ENCODE measurements at places on chromosomes 11 and 22.

DNA sequence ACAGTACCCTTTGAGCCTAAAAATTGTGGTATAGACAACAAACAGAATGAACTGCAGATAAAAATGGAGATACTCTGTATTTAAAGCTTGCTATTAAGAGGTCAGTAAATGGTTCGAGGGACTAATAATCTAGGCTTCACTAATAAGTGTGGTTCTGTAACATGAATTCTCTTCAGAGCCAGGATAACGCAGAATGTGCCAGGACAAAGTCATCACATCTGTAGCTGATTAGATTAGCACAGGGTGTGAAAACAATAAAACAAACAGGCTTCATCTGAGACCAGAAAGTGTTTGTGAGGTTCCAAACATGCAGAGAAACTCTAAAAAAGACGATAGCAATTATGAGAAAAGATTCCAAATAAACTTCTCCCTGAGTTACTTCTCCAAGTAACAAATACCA is 89.1 kb upstream of the LUZP2 start:
- no peak for DNase-seq

DNA sequence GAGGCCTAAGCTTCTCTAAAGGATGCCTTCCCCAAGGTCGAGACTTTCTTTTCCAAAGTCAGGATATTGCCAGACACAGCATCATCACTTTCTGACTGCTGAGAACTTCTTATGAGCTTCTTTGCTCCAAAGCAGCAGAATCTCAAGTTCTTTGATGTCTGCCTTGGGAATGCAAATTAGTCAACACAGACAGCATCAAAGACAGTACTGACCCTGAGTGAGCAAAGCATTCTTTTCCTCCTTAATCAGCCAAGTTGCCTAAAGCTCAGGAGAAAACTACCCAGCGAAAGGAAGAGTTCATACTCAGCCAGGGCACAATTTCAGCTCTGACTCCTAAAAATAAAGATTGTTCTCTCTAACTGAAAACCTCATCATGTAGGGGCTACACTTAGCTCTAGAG is 98.0 kb downstream of the SLC36A4 start:
- DNase-seq = no peak

GRCh38 chr11:57056735-57057134 is 68.0 kb downstream of the OR5AK2 start:
- DNase-seq = no peak

- no peak for DNase-seq
Measured at GRCh38 chr11:10318527-10318802, 13.6 kb downstream of the ADM start.

- no peak for DNase-seq
Measured at GRCh38 chr11:100719809-100720221, 32.7 kb downstream of the ARHGAP42 start.

DNA sequence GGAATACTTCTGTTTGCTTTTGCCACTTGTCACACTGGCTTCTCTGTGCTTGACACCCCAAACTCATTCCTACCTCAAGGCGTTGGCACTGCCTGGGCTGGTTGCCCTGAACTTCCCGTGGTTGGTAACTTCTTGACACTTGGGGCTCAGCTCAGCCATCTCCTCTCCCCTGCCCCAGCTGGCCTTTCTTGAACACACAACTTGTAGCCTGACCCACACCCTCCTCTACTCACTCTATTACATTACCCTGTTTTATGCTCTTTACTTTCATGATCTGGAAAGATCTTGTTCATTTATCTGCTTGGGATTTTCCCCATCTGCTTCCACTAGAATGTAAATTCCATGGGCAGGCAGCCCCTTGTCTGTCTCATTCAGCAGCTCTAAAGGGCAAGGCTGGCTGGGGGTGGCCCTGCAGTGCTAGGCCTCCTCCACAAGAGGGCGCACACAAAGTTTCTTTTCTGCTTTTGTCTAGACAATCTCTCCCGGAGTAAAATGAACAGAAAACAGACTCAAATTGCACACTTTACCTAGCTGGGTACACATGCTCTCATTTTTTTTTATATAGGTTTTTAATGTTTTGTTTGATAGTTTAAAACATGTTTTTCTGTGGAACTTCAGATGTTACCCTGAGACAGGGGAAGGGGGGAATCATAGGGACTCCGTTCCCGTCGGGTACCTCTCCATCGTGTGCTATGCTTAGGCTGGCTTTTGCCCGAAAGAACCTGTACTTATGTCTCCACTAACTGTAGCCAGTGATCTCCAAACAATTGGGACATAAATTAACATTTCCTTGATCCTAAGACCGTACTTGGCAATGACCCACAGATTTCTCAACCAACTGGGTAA is 16.4 kb upstream of the MRGPRX2 start:
- peak; percentile 77 for DNase-seq

- no peak for DNase-seq
Measured at GRCh38 chr22:48887394-48888332, 940.0 kb downstream of the BRD1 start.

DNA sequence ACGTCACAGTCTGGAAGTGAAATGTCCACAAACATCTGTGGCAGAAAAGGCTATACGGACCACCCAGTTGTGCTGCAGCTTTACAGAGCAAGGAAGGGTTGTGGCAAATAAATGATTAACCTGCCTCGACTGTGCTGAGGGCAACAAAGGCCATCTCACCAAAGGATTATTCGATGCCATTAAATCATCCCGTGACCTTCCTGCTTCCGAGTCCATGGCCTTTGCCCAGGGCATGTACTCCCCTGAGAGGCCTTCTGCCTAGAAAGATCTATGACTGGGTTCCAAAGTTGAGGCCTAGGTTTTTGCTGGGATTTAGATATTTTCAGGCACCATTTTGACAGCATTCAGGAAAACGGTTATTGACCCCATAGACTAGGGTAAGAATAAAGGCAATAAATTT is 9.2 kb downstream of the CDPF1 start:
- no peak for DNase-seq

GRCh38 chr22:31451709-31452571 is 37.7 kb downstream of the EIF4ENIF1 start:
- DNase-seq = no peak

DNA sequence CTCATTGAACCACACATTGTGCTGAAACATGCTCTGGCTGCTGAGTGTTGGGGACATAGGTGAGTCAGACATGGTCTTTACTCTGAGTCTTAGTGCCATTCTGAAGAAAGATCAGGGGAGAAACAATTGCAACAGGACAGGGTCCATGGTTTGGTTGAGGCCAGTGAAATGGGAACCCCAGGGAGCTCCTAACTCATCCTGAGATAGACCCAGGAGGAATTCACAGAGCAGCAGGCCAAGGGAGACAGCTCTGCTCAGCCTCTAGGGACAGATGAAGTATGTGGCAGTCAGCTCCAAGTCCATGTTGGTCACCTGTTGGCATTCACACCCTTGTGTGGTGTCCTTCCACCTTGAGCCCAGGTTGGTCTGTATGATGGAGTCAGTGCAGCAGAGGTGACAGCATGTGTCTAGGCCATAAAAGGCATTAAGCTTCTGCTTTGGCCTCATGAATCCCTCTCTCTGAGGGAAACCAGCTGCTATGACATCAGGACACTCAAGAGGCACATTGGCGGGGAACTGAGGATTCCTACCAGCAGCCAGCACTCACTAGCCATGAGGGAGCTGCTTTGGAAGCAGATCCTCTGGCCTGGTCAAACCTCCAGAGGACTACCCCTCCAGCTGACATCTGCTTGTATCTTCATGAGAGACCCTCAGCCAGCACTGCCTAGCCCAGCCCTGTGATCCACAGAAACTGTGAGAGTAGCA is 50.3 kb upstream of the MYEOV start:
- no peak for DNase-seq

DNA sequence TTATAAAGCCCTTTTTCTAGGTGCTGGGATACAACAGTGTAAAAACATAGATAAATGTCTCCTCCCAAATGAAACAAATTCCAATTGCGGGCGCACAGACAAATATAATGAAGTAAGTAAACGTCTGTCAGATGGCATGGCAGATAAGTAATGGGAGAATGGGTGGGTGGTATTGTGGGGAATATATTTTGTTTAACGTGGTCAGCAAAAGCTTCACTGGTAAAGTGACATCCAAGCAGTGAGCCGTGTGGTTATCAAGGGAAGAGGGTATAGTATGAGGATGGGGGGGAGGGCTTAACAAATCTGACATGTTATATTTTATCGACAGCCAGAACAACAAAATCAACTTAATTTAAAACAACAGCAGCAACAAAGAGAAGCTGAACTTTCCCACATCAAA is 1.2 kb downstream of the SVIP start:
- no peak for DNase-seq

- DNase-seq = no peak
Measured at GRCh38 chr11:87736928-87737327, 438.3 kb downstream of the RAB38 start.

- no peak for DNase-seq
Measured at GRCh38 chr22:31627223-31627731, 34.7 kb downstream of the PISD start.

- DNase-seq = no peak
Measured at GRCh38 chr11:107857550-107858216, 904 bp downstream of the SLC35F2 start.

- DNase-seq = no peak
Measured at GRCh38 chr11:100823360-100823759, 136.3 kb downstream of the ARHGAP42 start.

DNA sequence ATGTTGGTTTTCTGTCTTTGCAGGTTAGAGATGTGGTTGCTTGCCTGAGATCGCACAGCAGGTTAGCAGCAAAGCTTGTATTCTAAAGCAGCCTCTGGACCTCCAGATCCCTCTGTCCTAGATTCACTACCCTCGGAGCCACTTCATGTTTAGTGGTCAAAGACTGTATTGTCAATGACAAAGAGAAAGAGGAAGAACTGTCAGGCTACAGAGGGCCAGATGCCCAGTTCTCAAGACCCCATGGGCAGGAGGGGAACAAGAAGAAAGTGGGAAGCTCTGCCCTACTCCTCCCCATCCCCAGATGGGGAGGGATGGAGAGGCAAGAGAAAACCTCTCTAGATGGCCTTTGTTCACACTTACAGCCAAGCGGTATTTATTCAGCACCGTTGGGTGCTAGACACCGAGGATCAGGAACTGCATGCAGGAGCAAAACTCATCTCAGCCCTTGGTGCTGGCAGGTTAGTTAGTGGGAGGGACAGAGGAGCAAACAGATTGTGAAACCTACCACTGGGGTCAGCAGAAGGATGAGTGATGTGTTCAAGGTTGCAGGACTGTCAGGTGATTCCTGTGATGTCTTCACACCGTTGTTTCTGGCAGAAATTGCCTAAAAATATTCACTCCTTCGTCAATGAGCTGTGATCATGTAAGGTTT is 38.3 kb upstream of the PTPRJ start:
- no peak for DNase-seq

DNA sequence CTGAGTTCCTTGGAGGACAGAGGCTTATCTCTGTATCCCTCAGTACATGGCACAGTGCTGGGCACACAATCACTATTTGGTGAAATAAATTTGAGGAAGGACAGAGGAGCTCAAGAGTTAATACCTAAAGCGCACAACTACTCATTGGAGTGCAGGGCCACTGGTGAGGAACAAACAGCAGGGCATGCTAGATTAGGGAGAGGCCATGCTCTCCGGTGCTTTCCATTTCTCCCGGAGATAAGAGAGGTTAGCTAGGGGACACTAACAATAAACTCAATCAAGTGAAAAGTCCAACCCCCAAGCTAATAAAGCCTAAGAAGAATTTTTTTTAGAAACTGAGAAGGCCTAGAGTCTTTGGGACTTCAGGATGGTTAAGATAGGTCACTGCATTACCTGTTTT is 29.1 kb downstream of the NFRKB start:
- no peak for DNase-seq

- DNase-seq = no peak
Measured at GRCh38 chr11:37830529-37830928, 1232.5 kb upstream of the RAG2 start.

DNA sequence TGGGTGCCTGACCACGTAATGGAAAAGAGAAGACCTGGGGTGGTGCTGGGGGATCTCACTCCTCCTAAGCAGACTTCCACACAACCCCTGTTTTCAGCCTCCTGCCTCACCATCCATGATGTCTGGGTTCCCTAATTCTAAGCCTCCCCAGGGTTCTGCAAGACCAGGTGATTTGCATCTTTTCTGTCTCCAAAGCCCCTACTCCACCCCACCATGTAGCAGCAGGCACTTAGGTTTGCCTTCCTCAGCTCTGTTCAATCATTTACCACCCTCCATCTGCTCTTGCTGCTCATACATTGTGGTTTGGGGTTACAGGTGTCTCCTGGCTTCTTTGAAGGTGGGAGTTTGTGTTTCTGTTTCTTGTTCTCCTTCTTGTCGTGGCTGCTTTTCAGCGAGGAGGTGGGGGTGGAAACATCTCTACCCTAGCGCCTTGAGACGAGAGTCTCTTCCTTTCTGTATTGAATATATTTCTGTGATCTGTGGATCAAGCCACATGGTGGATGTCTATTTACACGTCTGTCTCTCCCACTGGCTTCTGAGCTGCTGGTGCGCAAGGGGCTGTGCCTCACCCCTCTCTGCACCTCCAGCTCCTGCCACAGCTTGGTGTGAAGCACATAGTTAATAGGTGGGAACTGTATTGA is 6.6 kb upstream of the SSTR3 start:
- peak; percentile 74 for DNase-seq

DNA sequence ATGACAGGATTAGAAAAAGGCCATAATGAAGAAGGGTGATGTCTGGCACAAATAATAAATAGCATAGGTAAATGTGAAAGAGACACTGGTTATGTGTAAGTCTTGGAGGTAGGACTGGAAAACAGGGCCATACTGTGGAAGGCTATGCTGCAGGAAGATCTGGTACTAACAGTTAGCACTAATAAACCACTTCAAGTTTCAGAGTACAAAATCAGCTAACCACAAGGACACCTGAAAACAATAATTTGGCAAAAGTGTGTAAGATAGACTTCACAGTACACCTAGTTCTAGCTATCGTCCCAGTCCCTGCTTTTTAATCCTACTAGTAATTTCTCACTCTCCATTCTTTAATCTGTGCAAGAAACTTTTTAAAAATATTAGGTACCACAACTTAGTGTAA is 44.3 kb downstream of the CWF19L2 start:
- DNase-seq = no peak

- no peak for DNase-seq
Measured at GRCh38 chr22:29555065-29555644, 1.6 kb upstream of the THOC5 start.

- DNase-seq = no peak
Measured at GRCh38 chr11:27837895-27838563, 137.8 kb upstream of the BDNF start.

DNA sequence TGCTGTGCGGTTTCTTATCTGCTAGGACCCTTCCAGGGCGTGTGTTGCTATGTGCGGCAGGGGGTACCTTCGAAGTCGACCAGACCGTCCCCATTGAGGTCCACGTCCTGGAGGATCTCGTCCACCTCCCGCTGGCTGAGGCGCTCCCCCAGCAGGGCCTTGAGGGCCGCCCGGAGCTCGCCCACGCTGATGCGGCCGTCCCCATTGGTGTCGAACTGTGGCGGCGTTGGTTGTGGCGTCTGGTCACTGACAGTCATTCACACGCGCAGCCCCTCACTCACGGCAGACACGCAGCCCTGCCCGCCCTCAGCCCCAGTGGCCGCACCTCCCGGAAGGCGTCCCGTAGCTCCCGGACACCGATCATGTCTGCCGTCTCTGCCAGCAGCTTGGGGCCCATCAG is 3.5 kb downstream of the CABP2 start:
- DNase-seq = no peak
